Activated B cell treated with CpG ODN at 0.5 μM for 24 hours (primary cell): ENCODE measurements at places on chromosomes 7 and 10.

DNA sequence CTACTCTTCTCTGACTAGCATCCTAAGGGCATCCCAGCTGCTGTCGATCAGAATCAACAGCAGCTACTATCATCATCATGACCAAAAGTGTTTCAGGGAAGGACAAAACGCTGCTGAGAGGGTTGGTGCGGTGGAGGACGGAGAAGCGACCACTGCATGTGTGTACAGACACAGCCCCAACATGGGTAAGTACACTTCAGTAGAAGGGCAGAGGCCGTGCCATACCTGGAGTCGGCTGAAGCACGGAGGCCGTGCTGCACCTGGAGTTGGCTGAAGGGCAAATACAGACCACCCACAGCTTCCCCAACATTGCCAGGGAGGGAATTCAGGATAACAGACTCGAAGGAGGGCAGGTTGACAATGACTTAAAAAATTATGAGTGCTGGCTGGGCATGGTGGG, 67.8 kb upstream of the CYTH3 start:
- no peak for DNase-seq

GRCh38 chr7:30154111-30154587, 19.4 kb downstream of the MTURN start:
- DNase-seq: no peak

DNA sequence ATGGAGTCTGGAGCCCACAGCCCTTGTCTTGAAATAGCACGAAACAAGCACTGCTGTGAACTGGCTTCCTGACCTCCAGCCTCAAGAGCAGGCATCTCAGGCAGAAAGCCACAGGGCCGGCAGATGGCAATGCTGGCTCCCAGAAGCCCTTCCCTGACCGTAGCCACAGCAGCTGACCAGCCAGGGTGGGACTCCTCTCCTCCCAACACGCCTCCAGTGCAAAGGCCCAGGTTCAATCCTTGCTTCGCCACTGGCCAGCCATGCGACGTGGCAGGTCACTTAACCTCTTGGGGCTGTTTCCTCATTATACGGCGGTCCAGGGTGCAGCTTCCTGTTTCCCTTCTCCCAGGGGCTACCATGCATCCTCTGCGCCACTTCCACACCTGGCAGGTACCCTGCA, 12.8 kb downstream of the PRKAG2 start:
- DNase-seq: no peak

GRCh38 chr10:126407831-126408230, 19.6 kb upstream of the ADAM12 start:
- no peak for DNase-seq

- DNase-seq: no peak
Observed at GRCh38 chr7:34013421-34013820, 108.1 kb downstream of the BMPER start.

- no peak for DNase-seq
Observed at GRCh38 chr7:157614457-157615020, 277.7 kb downstream of the DNAJB6 start.

DNA sequence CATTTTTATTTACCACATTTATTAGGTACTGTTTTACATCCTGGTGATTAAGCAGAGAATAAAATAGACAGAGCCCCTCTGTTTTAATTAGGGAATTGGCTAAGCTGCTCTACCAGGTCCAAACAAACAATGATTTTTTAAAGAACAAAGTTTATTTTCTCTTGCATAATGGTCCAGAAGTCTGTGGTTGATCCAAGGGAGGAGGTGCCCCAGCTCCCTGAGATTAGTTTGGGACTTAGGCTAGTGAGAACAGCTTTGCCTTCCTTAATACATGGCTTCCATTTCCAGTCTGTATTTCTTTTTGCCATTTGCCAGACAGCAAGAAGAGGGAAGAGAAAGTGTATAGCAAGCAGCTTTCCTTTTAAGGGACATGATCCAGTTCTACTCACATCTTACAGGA, 2.9 kb upstream of the MIOS start:
- DNase-seq: no peak

- DNase-seq: no peak
Observed at GRCh38 chr7:139075031-139075652, 34.4 kb downstream of the ZC3HAV1 start.

- no peak for DNase-seq
Observed at GRCh38 chr7:8246020-8246419, 15.9 kb downstream of the ICA1 start.

DNA sequence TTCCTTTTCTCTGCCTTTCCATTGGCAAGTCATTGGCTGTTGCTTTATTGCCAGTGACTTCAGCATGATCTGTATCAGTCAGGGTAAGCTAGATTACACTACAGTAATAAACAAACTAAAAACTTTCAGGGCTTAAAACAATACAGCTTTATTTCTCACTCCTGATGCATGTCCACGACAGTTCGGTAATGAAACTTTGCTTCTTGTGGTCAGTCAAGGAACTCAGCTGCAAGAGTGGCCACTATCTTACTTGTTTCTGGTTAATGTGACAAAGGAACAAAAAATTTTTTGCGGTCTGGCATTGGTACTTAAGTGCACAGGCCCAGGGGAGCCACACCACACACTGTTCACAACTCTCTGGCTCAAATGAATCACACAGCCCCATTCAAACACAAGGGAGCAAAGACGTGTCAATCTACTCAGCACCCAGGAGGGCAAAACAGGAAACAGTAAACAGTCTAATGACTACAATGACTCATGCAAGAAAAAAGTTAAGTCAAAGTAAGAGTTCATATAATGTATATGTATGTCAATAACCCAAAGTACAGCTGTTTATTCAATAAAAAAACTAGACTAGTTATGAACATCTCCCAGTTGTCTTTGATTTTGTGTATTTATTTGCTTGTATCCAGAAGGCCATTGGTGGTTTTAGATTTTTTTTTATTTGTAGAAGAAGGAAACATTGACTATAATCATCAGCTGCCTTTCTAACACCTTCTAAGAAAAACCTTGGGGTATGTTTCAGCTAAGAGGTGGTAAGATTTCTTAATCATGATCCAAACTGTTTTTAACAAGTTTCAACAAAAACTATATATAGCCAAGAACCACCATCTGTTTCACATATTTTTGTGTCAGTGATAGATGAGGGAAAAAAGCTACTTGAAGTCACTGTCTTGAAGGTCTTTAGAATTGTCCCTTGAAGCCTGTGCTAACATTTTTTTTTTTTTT, 134.4 kb upstream of the FAM3C start:
- DNase-seq: no peak

- no peak for DNase-seq
Observed at GRCh38 chr7:98669329-98670000, 52.4 kb downstream of the NPTX2 start.
